Activated naive CD4-positive, alpha-beta T cell treated with anti-CD3 and anti-CD28 coated beads, Interleukin-2, amount 10 ng/mL, durations not matched to agents 5 hours and 36 hours (primary cell): ENCODE measurements at places on chromosomes 1 and 21. TPM values are rescaled to one million over a fixed set of nuclear protein-coding genes. Genes with fewer than 3 reads are reported as not detected.

The ZBTB40 gene
- total RNA-seq, result 17.4 TPM

The SMG5 gene
- total RNA-seq, result 54.1 TPM

The NR5A2 gene
- total RNA-seq, result not detected

The WDR3 gene
- total RNA-seq, result 23.6 TPM

The SEMA4A gene
- total RNA-seq, result 2.2 TPM

The CELA2B gene
- not detected for total RNA-seq

The TPTE gene
- not detected for total RNA-seq

The PKLR gene
- not detected for total RNA-seq

The AZIN2 gene
- 7.0 TPM for total RNA-seq

The OR6N1 gene
- total RNA-seq, result not detected

The ZNF697 gene
- 0.17 TPM for total RNA-seq

The CXADR gene
- 0.78 TPM for total RNA-seq

The GNG4 gene
- total RNA-seq, result 0.63 TPM
